Sciatic nerve (tissue), 2 donors: ENCODE measurements at places on chromosomes 4 and X. TPM values are rescaled to one million over a fixed set of nuclear protein-coding genes. Genes with fewer than 3 reads are reported as not detected.

GRCh38 chr4:174707051-174707676, 121.9 kb downstream of the GLRA3 start:
- DNase-seq, result no peak

GRCh38 chr4:182916483-182917181, 554 bp downstream of the DCTD start:
- DNase-seq, result peak; percentile 79

GRCh38 chrX:9148615-9149399, 114.9 kb upstream of the FAM9B start:
- no peak for DNase-seq

DNA sequence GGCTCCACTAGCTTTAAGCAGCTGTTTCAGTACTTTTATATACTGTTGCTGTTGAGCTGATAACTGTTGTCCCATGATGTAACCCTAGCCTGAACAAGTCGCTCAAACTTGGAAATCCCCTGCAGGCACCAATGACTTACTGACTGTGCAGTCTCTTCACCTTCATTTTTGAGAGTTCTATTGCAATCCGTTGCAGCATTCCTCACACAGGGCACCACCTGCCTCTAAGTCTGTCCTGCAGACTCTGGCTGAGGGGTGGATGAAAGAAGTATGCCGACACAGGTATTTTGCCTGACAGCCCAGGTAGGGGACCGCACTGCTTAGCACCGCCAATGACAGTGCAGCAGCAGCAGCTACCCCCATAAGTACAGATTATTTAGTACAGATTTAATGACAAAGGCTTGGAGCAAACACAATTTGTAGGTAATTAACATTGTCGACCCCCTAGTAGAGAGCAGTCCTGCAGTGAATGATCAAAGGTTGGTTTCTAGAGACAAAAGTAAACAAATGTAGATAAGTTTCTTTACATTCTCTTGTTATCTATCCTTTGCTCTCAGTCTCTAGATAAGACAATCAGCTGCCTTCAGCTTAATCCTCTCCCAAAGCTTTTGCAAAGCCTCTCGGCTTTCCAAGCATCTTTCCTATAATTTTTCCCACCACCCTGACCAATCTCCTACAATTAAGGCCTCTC, 205.0 kb downstream of the PABPC4L start:
- DNase-seq, result no peak

DNA sequence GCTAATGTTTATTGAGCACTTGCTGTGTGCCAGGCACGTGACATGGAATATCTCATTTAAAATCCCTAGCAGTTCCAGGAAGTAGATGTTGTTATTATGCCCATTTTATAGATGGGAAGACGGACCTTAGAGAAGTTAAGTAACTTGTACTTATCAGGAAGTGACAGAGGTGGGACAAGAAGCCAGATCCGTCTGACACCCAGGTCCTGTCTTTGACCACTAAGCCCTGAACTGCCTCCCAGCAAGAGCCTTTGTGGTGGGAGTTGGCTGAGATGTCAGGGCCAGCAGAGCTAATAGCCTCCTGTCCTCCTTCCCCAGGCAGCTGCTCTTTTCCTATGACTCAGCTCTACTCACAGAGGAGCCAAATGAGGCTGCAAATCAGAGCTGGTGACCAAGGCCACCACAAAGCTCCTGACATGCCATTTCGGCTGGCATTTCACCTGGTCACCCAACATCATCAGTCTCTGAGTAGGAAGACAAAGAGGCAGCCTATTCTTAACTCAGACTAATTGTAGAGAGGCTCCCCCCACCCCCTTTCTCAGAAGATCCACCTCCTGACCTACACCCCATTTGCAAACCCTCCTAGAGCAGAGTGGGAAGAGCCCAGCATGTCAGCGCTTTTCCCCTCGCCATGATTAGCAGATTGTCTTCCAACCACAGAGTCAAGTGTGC, 175.1 kb upstream of the KIT start:
- no peak for DNase-seq

DNA sequence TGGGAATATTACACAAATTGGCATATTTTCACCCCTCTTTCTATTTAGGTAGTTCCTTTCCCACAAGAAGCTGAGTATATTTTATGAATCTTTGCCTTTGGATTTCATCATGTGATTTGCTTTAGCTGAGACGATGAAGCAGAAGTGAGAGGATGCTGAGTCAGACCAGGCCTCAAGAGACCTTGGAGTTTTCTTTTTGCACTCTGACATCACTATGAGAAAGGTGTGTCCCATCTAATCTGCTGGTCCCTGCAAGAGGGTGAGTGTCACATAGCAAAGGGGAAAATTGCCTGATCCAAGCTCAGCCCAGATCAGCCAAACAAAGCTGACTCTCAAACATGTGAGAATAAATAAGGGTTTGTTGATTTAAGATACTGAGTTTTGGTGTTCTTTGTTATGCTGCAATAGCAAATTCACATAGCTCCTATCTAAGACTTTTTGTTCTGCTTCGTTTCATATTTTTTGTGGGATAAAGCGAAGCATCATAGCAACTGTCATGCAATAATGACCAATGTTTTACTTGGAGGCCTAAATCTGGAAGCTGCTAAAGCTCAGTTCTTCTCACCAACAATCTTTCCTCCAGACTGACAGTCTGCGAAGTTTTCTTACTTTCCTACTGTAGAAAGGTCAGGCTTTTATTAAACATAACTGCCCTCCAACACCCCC, 176.9 kb downstream of the PDHA2 start:
- no peak for DNase-seq

The NAP1L3 gene
- 5.5 TPM for total RNA-seq

GRCh38 chr4:169342906-169343564, 72.3 kb upstream of the SH3RF1 start:
- DNase-seq, result no peak
